ENCODE measurements at places on chromosomes 3 and 15. TPM values are rescaled to one million over a fixed set of nuclear protein-coding genes. Genes with fewer than 3 reads are reported as not detected.

The ZDHHC23 gene
- total RNA-seq = 0.93 TPM

The P3H2 gene
- 30.8 TPM for total RNA-seq

The THRB gene
- 3.1 TPM for total RNA-seq

The STAB1 gene
- 58.4 TPM for total RNA-seq

The FBXW12 gene
- total RNA-seq = 0.09 TPM

The CFAP100 gene
- total RNA-seq = not detected

- no peaks in the 10 kb centered on the region for H3K36me3 ChIP-seq
- peaks cover 5% of the 10 kb centered on the region for H3K4me1 ChIP-seq
Observed at GRCh38 chr3:33664195-33664594, 53.9 kb downstream of the CLASP2 start.

- no peaks in the 10 kb centered on the region for H3K4me1 ChIP-seq
- DNase-seq = no peak
- H3K36me3 ChIP-seq = no peaks in the 10 kb centered on the region
- no peaks in the 10 kb centered on the region for H3K27me3 ChIP-seq
- H3K4me3 ChIP-seq = no peak overlapping the region
Observed at GRCh38 chr15:91634179-91634578, 219.3 kb upstream of the SLCO3A1 start.

DNA sequence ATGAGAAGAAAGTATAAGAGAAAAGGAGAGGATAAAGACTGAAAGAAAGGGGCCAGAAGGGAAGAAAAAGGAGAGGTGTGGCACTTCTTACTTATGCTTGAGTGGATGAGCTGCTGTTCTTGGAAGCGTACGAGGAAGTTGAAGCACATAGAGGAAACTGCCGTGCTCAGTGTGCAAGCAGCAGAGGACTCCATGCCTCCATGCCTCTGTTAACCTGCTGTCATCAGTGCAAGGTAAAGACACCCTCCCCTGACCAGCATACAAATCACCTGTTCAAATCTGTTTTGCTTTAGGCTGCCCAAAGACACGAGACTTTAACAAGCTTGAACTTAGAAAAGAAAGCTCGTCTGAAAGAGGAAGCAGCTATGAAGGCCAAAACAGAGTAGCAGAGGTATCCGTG lies 6.4 kb downstream of the WDR5B start:
- no peak overlapping the region for H3K4me3 ChIP-seq
- no peak overlapping the region for H3K27ac ChIP-seq
- peaks cover 9% of the 10 kb centered on the region for H3K36me3 ChIP-seq

DNA sequence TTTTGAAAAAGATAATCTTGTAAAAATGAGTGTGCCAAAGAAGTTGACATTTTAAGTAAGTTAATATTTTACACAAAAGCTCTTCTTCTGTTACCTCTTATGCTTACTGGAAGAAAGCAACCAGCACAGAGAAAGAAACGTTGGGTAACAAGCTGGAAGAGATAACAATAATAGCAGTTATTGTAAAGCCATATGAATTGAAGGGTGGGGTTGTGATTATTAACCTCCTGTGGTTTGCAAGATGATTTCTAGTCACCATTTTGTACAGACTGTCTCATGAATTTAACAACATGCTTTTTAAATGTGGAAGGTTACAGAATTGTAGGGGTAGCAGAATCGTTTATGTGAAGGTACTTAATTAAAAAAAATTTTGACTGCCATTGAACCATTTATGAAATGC lies 9.2 kb downstream of the RAP2B start:
- no peak for DNase-seq
- H3K4me3 ChIP-seq = no peak overlapping the region
- H3K36me3 ChIP-seq = no peaks in the 10 kb centered on the region
- H3K27ac ChIP-seq = no peak overlapping the region
- H3K27me3 ChIP-seq = no peaks in the 10 kb centered on the region

GRCh38 chr15:50227076-50227475 lies 38.5 kb downstream of the HDC start:
- no peaks in the 10 kb centered on the region for H3K36me3 ChIP-seq
- no peaks in the 10 kb centered on the region for H3K27me3 ChIP-seq
- no peak overlapping the region for H3K4me3 ChIP-seq
- no peak for DNase-seq

DNA sequence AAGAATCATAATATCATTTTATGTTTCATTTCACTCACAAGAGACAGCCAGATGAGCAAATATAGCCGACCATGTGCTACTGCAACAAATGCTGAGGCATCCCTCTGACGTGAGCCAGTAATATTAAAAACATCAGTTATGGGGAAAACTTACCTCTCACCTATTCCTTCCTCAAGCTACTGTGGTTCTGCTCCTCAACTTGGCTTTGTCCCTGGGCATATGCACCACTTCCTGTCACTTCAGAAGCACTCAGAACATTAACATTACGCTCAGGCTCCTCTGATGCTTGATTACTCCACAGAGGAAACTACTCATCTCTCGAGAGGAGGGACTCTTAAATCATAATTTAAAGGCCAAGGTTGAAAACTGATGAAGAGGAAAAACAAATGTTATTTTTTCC lies 457.0 kb upstream of the ALCAM start:
- H3K4me3 ChIP-seq = no peak overlapping the region
- H3K36me3 ChIP-seq = no peaks in the 10 kb centered on the region
- H3K4me1 ChIP-seq = peaks cover 5% of the 10 kb centered on the region
- H3K27ac ChIP-seq = peak overlapping the region; percentile 56
- no peak for DNase-seq
- no peaks in the 10 kb centered on the region for H3K27me3 ChIP-seq

DNA sequence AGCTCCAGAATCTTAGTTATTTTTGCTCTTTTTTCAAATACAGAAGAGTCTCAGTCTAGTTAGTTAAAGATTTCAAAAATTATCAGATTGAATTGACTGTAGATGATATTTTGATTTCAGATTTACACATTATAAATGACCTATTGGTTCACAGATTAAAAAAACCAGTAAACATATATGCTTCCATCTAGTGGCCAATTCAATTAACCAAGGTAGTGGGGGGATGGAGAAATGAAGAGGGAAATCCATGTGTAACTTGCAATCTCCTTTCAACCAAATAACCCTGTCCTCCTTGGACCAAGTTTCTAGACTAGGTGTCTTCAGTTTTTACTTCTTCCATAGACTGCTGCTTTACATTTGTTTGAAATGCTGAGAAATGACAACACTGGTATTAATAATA lies 789.8 kb downstream of the ROBO1 start:
- DNase-seq = no peak
- H3K4me1 ChIP-seq = no peaks in the 10 kb centered on the region
- H3K27me3 ChIP-seq = no peaks in the 10 kb centered on the region

- peaks cover 9% of the 10 kb centered on the region for H3K4me1 ChIP-seq
- peaks cover 2% of the 10 kb centered on the region for H3K27me3 ChIP-seq
- DNase-seq = no peak
- no peak overlapping the region for H3K4me3 ChIP-seq
Observed at GRCh38 chr3:38114875-38115644, 21.9 kb downstream of the ACAA1 start.

GRCh38 chr3:197028728-197029510 lies 698 bp downstream of the MELTF start:
- H3K27ac ChIP-seq = no peak overlapping the region
- H3K27me3 ChIP-seq = peaks cover 6% of the 10 kb centered on the region
- peak; percentile 30 for DNase-seq
- no peaks in the 10 kb centered on the region for H3K36me3 ChIP-seq
- H3K4me1 ChIP-seq = peaks cover 21% of the 10 kb centered on the region

- H3K4me1 ChIP-seq = peaks cover 67% of the 10 kb centered on the region
- peaks cover 15% of the 10 kb centered on the region for H3K36me3 ChIP-seq
- no peak for DNase-seq
- no peak overlapping the region for H3K4me3 ChIP-seq
- no peaks in the 10 kb centered on the region for H3K27me3 ChIP-seq
Observed at GRCh38 chr3:50172626-50173220, 17.6 kb downstream of the SEMA3F start.

DNA sequence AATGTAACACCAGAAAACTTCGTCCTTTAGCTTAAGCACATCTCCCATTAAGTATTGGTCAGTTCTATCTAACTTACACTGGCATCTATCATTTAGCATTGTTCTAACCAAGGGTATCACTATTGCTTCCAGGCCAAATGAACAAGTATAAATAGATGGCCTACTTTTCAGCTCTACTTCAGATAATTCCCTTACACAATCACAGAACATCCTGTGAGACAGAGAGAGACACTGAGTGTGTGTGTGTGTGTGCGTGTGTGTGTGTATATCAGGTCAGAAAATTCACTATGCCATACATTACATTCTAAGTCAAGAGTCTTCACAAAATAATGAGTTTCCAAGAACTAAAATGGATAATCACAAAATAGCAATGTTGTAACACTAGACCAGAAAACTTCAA lies 39.1 kb downstream of the SCAPER start:
- no peaks in the 10 kb centered on the region for H3K36me3 ChIP-seq
- H3K4me3 ChIP-seq = no peak overlapping the region
- no peak for DNase-seq
- H3K27me3 ChIP-seq = no peaks in the 10 kb centered on the region
- H3K27ac ChIP-seq = no peak overlapping the region

DNA sequence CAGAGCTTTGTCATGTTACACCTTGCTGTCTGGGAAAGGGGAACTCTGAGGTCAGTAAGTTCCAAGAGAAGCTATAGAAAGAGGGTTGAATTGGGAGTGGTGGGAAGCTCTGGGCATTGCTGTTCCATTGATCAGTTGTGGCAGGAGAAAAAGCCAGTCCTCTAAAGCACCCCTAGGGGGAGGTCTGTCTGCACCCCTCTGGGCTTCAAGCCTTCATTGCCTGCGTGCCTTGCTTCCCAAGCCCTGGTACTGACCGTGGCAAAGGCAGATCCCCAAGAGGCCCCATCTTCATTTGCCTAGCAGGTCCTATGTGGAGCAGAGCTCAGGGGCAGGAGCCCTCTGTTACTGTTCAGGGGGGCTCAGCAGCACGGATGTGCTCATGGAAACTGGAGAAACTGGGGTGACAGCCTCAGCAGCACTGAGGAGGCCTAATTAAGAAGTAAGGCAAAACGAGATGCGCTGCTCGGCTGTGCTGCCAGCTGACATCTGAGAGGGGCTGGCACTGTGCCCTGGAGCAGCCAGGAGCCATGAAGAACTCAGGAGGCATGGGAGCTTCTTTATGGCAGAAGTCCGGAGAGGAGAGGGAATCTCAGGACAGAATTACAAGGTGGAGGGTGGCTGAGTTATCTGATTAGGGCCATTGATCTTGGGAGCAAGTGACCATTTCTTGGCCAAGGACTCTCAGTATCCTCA lies 270.9 kb downstream of the RPLP1 start:
- H3K36me3 ChIP-seq = no peaks in the 10 kb centered on the region
- DNase-seq = peak; percentile 57
- H3K27me3 ChIP-seq = peaks cover 5% of the 10 kb centered on the region
- H3K27ac ChIP-seq = peak overlapping the region; percentile 44

DNA sequence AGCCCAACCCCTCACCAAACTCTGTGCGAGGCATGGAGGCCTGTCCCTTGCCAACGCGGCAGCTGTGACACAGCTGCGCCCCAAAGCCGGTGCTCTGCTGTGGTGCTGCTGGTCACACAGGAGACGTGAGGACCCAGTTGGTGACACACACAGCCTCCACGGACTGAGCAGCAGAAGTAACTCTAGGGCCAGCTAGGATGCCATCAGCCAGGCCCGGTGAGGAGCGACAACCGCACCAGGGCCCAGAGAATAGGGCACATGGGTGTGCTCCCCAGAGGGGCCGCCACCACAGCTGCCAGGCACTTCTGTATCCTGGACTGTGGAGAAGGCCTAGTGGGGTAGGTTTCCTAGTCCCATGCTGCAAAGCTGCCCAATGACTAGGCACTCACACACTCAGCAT lies 10.7 kb downstream of the ZXDC start:
- H3K27me3 ChIP-seq = no peaks in the 10 kb centered on the region
- H3K4me3 ChIP-seq = no peak overlapping the region
- H3K36me3 ChIP-seq = peaks cover 87% of the 10 kb centered on the region
- H3K4me1 ChIP-seq = peaks cover 29% of the 10 kb centered on the region
- H3K27ac ChIP-seq = no peak overlapping the region

- no peak overlapping the region for H3K4me3 ChIP-seq
- no peak overlapping the region for H3K27ac ChIP-seq
Observed at GRCh38 chr3:24986612-24987011, 441.5 kb upstream of the RARB start.

DNA sequence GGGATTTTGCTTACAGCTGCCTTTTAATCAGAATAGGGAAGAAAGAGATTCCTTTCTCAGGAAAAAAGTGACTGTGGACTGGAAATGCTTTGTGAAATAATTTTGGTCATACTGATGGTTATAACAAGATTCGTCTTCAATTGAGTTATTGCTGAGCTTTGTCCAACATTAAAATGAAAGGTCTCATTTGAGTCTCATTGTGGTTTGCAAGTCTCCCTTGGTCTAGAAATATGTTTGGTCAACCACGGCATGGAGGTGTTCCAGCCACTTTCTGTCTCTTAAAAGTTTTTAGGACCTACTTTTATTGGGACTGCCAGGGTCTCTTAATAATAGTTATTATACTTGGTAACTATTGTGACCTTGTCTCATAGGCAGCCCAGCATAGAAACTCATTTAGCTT lies 15.3 kb downstream of the FLNB start:
- no peaks in the 10 kb centered on the region for H3K36me3 ChIP-seq
- no peak overlapping the region for H3K4me3 ChIP-seq
- H3K27me3 ChIP-seq = no peaks in the 10 kb centered on the region
- no peak overlapping the region for H3K27ac ChIP-seq

GRCh38 chr3:187369089-187369447 lies 883 bp downstream of the RTP4 start:
- no peak for DNase-seq
- H3K36me3 ChIP-seq = peaks cover 4% of the 10 kb centered on the region
- no peaks in the 10 kb centered on the region for H3K27me3 ChIP-seq
- H3K27ac ChIP-seq = peak overlapping the region; percentile 92
- peak overlapping the region; percentile 17 for H3K4me3 ChIP-seq

Measured in muscle of leg (tissue), 16 donors.